Cerebellum (tissue), 4 donors: ENCODE measurements at places on chromosomes 7 and 10.

DNA sequence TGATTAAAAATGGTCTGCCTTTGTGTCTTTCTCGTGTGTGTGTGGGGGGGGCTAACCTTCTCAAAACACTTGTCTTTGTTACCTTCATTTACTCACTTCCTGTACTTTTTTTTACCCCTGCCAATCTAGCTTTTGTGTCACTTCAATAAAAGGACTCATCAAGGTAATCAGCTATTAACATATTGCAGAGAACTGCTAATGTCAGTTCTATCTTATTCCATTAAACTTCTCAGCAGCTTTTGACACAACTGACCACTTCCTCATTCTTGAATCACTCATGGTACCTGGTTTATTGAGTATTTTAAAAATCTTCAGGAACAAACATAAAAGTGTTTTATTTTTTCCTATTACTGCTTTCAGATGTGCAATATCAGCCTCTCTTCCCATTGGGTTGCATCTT lies 59.8 kb downstream of the SLC25A40 start:
- DNase-seq: no peak

- DNase-seq: no peak
These were observed 15.9 kb downstream of the GBF1 start for GRCh38 chr10:102261196-102261595.

DNA sequence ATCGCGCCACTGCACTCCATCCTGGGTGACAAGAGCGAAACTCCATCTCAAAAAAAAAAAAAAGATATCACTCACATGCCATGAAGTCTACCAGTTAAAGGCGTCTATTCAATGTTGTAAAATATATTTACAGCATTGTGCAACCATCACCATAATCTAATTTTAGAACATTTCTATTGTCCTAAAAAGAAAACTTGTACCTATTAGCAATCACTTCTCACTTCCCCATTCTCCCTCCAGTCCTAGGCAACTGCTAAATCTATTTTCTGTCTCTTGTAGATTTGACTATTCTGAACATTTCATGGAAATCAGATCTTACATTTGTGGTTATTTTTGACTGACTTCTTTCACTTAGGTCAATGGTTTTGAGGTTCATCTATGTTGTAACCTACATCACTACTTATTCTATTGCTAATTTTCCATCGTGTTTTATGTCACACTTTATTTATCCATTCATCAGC lies 25.2 kb upstream of the OTUD1 start:
- no peak for DNase-seq

- no peak for DNase-seq
These were observed 306.4 kb downstream of the NXPH1 start for GRCh38 chr7:8739837-8740236.

- no peak for DNase-seq
These were observed 67.8 kb downstream of the ELMO1 start for GRCh38 chr7:37380831-37381230.

GRCh38 chr10:63584725-63585035 lies 63.5 kb downstream of the REEP3 start:
- no peak for DNase-seq

GRCh38 chr7:3196629-3197400 lies 104.2 kb upstream of the SDK1 start:
- no peak for DNase-seq

- DNase-seq: no peak
These were observed 602.0 kb downstream of the PTPRN2 start for GRCh38 chr7:157985636-157986035.

DNA sequence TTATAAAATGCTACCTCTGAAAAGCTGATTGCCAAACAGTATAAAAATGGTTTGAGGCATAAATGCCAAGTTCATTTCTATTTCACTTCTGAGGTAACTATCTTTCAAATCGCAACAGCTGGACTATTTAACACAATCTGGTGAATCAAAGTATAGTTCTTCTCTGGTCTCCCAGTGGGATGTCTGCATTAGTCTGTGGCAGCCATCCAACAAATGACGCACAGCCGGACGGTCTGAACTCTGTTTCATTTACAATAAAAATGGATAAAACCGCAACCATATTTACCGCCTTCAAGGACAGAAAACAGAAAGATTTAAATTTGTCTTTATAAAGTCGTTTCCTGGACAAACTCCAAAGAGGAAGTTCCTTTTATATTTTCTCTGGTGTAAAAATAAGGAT lies 41.9 kb downstream of the ENO4 start:
- no peak for DNase-seq

GRCh38 chr10:72035252-72035887 lies 53.0 kb downstream of the SPOCK2 start:
- no peak for DNase-seq

DNA sequence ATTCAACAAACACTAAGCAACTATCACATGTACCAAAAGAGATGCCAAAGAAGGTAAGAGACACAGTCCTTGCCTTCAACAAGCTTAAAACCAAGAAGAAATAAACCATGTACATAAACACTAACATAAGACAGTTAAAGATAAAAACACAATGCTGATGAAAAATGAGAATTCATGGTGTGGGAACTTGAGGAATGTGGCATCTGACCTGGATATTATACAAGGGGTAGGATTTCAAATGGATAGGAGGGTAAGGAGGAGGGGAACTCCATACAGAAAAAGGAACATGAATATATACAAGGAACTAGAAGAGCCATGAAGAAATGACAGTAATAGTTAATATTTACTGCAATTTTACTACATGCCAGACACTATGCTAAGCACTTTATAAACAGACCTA lies 11.0 kb downstream of the HIBADH start:
- no peak for DNase-seq

GRCh38 chr7:128100225-128100948 lies 69.2 kb upstream of the LRRC4 start:
- DNase-seq: no peak

GRCh38 chr10:103967448-103968071 lies 620 bp downstream of the SLK start:
- DNase-seq: peak; percentile 43

- no peak for DNase-seq
These were observed 27.1 kb downstream of the DUSP5 start for GRCh38 chr10:110524859-110525232.

DNA sequence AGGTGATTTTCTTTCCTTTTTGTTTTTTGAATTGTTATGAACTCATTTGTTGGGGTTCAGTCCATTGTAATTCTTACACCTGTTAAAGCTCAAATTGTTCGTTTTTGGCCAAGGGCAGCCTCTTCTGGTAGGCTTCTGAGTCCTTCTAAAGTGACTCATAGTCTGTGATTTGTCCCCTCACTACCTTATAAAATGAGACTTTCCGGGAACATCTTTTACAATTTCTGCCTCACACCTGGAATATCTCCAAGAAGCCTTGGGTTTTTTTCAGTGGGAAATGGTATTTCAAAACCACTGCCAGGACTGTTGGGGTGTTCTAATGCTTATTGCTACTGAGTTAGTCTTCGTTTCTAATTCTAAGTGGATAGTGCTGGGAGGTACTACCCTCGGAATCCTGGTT lies 56.7 kb downstream of the BMPR1A start:
- DNase-seq: no peak

- no peak for DNase-seq
These were observed 12.0 kb downstream of the TBX20 start for GRCh38 chr7:35241884-35242283.

GRCh38 chr7:28157076-28157745 lies 23.4 kb downstream of the JAZF1 start:
- no peak for DNase-seq
